AG04450 (cell line): ENCODE measurements at places on chromosomes 2 and 18.

DNA sequence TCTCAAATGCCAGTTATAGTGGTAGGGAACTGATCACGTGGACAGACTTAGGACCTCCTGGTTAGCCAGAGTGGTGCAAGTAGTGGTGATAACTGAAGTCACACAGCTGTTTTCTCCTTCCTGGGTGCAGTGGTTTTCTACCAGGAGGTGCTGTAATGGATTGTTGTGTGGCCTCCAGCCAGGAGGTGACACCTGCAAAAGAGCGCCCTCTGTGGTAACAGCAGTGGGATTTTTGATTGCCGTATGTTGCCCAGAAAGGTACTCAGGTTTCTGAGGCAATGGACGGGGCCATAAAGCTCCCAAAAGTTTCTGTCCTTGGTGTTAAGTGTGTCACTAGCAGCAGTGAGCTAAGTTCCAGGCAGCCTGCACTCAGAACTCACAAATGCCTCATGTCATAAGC, 1358.1 kb upstream of the DDX18 start:
- DNase-seq = no peak

DNA sequence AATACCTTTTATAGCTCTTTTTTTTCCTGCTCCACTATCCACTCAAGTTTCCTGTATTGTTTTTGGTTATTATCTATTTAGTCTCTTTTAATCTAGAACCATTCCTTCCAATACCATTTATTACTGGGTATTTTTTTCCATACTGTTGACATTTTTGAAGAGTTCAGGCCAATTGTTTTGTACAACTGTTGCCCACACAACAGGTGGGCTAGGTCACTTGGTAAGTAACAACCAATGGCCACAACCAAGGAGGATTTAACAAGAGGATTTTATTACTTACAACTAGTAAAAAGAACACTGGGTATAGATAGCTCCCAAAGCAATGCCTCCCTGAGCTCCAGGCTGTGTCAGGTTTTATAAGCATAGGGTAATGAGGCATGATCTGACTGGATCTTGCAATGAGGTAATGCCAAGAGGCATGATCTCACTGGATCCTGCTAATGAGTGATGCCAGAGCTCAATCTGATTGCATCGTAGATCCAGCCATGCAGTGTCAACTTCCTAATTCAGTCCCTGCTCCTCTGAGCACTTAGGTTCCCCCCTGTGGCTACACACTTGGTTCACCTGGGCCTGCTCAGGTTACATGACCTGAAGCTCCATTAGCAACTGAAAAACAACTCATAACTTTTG, 7.1 kb upstream of the CEP68 start:
- DNase-seq = no peak

GRCh38 chr2:162919111-162919510, 80.5 kb upstream of the KCNH7 start:
- DNase-seq = no peak

GRCh38 chr2:120929829-120930228, 194.2 kb downstream of the GLI2 start:
- DNase-seq = no peak

DNA sequence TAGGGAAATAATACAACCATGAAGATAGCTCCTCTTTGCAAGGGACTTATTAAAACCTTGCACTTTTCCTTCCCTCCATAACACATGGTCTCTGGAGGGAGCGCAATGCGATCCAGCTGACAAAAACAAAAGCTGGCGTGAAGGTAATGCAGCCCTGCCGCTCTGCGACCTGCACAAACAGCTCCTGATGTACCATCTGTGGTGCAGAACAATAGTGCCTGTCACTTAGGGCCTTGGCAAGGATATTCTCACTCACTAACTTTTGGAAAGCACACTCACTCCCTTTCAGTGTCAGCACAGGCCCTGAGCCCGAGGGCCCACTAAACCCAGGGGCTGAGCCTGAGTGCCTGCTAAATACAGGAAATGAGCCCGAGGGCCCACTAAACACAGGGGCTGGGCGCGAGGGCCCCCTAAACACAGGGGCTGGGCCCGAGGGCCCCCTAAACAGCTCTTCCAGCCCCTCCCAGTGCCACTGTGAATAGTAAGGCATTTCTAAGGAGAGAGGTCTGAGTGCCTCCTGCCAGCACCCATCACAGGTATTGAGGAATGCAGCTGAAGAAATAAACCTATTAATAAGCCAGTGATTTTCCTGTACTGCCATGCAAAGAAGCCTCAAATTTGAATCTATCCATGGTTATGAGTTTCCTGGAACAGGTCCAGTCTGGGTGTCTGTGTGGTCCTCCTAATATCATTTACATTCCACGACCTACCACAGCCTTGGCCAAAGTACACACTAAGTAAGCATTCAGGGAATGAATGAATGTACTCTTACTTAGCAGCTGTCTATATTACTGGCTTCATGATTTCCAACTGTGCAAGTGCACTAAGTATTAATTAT, 9.3 kb downstream of the L3MBTL4 start:
- no peak for DNase-seq

- DNase-seq = no peak
Observed at GRCh38 chr18:48784656-48785055, 166.1 kb downstream of the SMAD7 start.

DNA sequence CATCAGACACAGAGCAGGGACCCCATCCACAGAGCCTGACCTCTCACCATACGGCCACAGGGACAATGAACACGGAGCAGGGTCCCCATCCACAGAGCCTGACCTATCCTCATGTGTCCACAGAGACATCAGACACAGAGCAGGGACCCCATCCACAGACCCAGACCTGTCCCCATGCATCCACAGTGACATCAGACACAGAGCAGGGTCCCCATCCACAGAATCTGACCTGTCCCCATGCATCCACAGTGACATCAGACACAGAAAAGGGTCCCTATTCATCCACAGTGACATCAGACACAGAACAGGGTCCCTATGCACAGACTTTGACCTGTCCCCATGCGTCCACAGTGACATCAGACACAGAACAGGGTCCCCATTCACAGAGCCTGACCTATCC, 325.1 kb upstream of the RAB6C start:
- DNase-seq = no peak

- DNase-seq = no peak
Observed at GRCh38 chr2:109442715-109443319, 170.9 kb downstream of the SEPTIN10 start.

DNA sequence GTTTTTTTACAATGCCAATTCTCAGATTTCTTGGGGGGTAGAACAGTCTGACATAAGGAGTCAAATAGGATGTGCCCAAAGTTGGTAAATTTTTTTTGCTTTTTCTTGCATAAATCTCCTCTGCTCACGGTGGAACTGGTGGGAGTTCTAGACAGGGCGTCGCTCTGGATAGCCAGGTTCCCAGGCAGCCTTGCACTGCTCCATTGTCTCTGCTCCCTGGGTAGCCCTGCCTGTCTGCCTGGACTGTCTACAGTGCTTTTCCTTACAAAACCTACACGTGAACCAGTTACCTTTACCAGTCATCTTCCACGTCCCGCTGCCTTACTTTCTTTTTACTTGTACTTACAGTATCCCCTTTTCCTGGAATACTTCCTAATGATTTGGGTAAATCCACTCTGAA, 117.1 kb downstream of the ZNF407 start:
- DNase-seq = no peak

GRCh38 chr2:189849550-189849949, 65.3 kb downstream of the PMS1 start:
- no peak for DNase-seq

DNA sequence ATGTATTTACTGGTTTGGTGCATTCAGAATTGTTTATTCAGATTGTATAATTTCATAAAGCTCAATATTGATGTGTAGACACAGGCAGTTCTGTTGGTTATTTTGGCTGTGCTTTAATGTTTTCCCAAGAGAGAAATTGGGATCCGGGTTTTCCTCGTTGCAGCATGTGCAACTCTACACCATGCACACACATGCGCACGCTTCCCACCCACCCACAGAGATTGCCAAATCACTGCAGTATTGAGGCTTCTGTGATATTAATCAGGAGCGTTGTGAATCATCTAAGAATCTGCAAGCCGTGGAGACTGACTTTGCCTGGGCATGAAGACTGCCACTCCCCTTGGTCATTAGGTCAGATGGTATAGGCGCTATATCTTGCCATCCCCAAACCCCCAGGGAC, 571.5 kb downstream of the SLC4A3 start:
- DNase-seq = peak; percentile 50

- no peak for DNase-seq
Observed at GRCh38 chr18:60064271-60064670, 164.5 kb downstream of the PMAIP1 start.

DNA sequence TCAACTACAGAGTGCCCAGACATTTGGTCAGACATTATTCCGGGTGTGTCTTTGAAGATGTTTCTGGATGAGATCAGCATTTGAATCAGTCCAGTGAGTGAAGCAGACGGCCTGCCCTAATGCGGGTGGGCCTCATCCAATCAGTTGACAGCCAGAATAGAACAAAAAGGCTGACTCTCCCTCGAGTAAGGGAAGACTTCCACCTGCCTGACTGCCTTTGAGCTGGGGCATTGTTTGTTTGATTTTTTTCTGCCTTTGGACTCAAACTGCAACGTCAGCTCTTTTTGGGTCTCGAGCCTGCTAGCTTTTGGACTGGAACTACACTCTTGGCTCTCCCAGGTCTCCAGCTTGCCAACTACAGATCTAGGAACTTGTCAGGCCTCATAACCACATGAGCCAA, 111.7 kb upstream of the AGAP1 start:
- no peak for DNase-seq

DNA sequence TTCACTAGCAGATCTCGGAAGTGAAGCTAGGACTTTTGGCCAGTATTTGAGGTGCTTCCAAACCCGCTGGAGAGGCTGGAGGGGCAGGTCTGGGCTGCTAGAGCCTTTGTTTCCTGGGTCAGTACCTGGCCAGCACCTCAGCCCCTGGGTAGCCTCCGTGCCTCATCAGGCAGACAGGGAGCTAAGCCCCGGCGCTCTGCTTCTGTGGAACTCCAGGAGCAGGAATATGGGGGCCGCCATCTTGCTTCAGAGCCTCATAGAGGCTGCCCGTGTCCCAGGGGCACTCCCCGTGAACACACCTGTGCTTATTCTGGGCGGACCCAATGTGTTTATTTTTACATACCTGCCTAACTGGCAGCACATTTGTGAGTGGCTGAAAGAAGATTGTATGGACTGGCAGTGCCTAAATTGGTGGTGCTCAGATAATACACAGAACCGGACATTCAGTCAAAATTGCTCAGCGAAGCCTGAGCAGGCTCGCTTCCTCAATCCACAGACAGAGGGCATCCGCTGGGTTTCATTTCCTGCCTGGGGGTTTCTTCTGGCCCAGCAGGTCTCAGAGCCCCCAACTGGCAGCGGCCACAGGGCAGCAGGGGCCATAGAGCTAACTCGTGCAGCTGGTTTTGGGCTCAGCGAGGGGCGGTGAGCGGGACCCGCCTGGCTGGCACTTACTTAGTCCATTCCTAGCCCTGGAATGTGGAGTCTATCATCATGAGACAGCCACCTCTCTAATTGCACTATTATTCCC, 176.8 kb upstream of the ALKAL2 start:
- DNase-seq = no peak

GRCh38 chr2:218327451-218328210, 29.0 kb upstream of the CATIP start:
- no peak for DNase-seq

GRCh38 chr18:58100154-58100553, 56.1 kb downstream of the NEDD4L start:
- no peak for DNase-seq

DNA sequence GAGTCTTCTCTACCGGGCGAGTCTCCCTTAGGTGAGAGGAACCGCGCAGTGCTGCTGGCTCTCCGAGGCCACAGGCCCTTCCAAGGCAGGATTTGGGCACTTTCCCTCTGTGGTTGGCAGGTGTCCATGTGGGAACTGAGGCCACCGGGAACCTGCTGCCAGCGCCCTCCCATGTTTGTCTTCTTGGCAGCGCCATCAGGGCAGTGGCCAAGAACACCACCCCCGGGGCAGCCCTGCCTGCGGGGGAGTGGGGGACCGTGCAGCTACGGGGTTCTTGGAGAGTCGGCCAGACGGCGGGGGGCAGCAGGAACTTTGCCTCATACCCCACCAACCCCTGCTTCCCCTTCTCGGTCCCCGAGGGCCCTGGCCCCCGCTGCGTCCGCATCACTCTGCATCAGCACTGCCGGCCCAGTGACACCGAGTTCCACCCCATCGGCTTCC, 10.0 kb downstream of the CAPN10 start:
- DNase-seq = no peak
